ENCODE measurements at places on chromosomes 6 and 20. TPM values are rescaled to one million over a fixed set of nuclear protein-coding genes. Genes with fewer than 3 reads are reported as not detected.

DNA sequence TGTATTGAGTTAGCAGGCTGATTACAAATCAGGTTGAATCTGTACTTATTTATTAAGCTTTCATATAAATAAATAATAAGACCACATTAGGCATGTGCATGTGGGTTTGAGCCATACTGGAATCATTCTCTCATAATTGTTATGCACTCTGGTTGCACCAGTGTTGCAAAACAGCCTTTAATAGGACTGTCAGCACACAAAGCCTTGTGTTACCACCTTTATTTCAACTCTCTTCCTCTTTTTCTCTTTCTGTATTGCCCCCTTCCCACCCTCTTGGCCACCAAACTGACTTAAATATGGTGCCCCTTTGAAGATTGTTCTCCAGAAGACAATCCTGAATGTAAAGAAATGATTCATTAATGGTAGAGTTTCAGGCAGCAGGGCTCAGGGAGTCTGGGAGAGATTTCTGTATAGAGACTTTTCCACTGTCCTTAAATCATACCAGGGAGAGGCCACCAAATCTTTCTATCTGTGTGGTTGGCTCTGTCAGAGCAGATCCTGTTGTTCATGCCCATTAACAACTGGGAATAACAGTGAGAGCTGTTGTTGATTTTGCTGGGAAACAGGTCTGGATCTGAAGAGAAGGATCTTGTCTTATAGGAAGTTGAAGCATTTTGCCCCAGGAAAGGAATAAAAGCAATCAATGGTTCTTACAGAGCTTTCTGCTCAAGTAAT, 131.6 kb upstream of the SOX4 start:
- H3K4me3 ChIP-seq: no peak overlapping the region
- H3K4me1 ChIP-seq: no peaks in the 10 kb centered on the region
- no peaks in the 10 kb centered on the region for H3K27me3 ChIP-seq
- DNase-seq: no peak
- no peak overlapping the region for H3K27ac ChIP-seq

The TCF21 gene
- total RNA-seq: not detected

DNA sequence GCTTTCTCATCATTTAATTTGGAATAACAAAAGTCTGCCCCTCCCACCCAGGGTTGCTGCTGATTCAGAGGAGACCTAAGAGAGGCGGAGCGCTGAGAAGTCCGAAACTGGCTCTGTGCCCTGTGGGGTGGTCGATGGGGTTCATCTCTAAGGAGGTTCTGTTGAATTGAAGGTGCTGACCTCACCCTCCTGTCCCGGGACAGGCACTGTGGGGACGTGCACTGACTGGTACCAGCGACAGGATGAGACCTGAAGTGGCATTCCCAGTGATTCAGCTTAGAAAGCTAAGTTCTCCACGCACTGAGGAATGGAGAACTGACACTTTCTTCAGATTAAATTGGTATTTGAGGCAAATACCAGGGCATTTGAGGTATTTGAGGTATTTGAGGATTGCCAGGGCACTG, 1.3 kb downstream of the GUCA1B start:
- H3K27me3 ChIP-seq: no peaks in the 10 kb centered on the region
- H3K4me1 ChIP-seq: no peaks in the 10 kb centered on the region
- H3K4me3 ChIP-seq: no peak overlapping the region
- DNase-seq: no peak
- no peak overlapping the region for H3K27ac ChIP-seq

The NDRG3 gene
- total RNA-seq: 28.3 TPM

The BTBD9 gene
- total RNA-seq: 31.3 TPM

DNA sequence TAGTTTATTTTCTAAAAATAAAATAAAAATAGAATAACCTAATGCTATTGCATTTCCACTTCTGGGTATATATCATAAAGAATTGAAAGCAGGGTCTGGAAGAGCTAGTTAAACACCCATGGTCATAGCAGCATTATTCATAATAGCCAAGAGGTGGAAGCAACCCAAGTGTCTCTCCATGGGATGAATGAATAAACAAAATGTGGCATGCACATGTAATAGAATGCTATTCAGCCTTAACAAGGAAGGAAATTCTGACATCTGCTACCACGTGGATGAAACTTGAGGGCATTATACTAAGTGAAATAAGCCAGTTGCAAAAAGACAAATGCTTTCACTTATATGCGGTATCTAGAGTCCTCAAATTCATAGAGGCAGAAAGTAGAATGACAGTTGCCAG, 130.8 kb downstream of the TIAM2 start:
- no peaks in the 10 kb centered on the region for H3K4me1 ChIP-seq
- no peak for DNase-seq
- no peak overlapping the region for H3K27ac ChIP-seq

The KCNK16 gene
- not detected for total RNA-seq

The HLA-E gene
- 1,417 TPM for total RNA-seq

DNA sequence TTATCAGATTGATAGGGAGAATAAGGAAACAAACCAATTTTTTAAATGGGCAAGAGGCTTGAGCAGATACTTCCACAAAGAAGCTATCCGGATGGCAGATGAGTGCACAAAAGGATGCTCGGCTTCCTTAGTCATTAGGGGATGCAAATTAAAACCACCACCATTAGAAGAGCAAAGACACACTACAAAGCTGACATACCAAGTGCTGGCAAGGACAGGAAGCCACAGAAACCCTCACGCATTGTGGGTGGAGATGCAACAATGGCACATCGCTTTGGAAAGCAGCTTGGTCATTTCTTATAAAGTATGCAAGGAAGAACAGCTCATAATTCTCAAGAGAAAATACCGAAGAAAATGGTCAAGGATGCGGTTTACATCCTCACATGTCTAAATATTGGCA, 19.8 kb downstream of the BFSP1 start:
- DNase-seq: no peak
- H3K4me1 ChIP-seq: peaks cover 28% of the 10 kb centered on the region
- no peak overlapping the region for H3K27ac ChIP-seq
- H3K4me3 ChIP-seq: no peak overlapping the region
- H3K36me3 ChIP-seq: no peaks in the 10 kb centered on the region

The CRISP3 gene
- total RNA-seq: not detected

DNA sequence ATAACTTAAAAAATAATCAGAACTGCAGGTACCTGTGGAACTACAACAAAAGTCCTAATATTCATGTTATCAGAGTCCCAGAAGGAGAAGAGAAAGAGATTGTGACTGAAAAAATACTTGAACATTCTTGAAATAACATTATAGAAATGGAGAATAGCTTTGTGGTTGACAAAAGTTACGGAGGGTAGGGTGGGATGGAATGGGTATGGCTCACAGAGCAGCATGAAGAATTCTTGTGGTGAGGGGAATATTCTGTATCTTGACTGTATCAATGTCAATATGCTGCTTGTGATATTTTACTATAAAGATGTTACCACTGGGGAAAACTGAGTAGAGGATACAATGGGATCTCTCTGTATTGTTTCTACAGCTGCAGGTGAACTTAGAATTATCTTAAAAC, 122.5 kb downstream of the DST start:
- DNase-seq: no peak
- no peaks in the 10 kb centered on the region for H3K27me3 ChIP-seq
- H3K36me3 ChIP-seq: no peaks in the 10 kb centered on the region
- no peak overlapping the region for H3K27ac ChIP-seq
- no peaks in the 10 kb centered on the region for H3K4me1 ChIP-seq

Data from T-cell (primary cell).